ENCODE measurements at places on chromosomes 6 and 20. TPM values are rescaled to one million over a fixed set of nuclear protein-coding genes. Genes with fewer than 3 reads are reported as not detected.

DNA sequence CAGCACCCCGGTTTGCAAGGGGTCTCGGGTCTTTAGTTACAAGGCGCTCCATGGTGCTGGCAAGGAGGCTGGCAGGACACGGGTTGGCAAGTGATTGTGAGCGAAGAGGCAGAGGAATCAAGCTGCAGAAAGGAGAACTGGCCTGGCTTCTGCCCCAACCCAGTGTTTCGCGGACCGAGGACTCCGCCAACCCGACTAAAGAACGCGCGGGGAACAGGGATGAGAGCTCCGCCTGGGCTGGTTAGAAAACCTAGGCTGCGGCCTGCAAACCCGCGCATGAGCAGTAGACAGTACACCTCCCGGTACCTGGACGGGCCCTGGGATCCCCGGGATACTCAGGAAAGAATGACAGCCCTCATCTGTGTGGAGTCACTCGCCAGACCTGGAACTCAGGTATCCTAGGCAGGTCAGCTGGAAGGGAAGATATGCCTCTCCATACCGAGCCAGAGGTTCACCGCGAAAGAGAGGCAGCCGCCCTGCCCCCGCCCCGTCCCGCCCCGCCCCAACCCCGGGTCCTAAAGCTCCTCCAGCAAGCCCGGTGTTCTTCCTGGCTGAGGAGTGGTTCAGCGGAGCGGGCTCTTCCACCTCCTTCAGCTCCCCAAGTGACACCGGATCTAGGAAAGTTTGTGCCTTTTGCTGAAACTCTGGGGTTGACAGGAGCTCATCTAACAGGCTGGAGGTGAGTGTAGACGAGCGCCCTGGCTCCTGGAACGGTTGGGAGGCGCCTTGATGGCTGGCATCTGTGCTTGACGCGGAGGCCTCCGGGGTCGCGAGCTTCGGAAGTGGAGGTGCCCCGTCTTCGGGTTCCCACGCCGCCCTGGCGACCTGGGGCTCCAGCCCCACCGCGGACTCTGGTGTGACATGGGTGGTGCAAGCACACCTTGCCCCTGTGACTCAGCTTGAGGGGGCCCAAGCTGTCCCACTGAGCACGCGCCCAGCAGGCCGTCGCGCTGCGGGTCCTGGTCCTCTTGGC, 1847.3 kb upstream of the DEFB115 start:
- no peak for DNase-seq

DNA sequence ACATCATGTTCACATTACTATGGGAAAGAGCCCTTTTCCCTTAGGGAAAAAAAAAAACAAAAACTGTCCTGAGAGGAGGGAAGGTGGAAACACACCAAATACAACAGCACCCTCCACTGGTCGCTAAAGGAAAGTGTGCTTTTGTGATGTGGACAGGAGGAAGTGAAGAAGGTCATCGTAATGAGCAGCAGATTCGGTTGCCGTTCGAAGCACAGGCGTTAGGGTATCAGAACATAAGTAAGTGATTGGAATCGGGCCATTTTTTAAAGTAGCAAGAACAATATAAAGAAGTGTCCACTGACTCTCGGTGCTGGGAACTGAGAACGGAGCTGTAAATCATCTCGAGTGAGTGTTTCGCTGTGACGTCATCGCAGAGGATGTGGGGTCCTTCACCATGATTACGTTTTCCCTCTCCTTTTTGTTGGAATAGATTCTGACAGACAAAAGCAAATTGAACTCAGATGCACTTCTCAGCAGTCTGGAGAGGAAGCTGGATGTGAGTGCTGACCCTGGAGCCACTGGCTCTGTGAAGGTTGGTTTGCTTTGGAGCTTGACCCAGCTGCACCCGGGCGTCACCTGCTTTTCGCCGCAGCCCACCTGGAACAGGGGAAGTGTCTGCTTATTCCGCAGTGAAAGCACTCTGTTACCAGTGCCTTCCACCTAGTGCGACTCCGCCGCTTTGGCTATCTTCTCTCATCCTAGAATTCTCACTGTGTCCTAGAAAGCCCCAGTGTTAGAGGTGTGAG, 203.6 kb upstream of the GMDS start:
- peak; percentile 70 for DNase-seq

- peak; percentile 98 for DNase-seq
Observed at GRCh38 chr6:31058128-31058894, 48.0 kb downstream of the MUC22 start.

DNA sequence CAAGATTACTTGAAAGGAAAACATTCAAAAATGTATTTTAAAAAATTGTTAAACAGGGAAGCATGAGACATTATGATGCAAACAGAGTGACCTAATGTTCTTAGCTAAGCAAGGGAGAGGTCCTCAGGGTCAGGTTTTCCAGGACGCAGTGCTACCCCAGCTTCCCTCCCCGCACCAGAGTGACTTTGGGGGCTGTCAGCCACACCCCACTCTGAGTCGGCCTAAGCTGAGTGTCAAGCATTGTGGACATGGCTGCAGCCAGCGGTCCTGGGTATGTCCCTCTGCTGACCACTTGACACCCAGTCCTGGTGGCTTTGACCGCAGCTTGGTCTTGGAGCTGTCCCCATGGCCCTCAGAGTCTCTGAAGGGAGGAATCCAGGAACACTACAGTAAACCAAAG, 54.9 kb upstream of the CD93 start:
- DNase-seq: peak; percentile 62

- no peak for DNase-seq
Observed at GRCh38 chr6:161300823-161301222, 27.0 kb upstream of the AGPAT4 start.

GRCh38 chr20:15760001-15760621, 813.1 kb downstream of the KIF16B start:
- no peak for DNase-seq

GRCh38 chr6:131073577-131073976, 10.5 kb upstream of the EPB41L2 start:
- DNase-seq: no peak

GRCh38 chr20:46031014-46031569, 2.1 kb downstream of the SLC12A5 start:
- DNase-seq: no peak

GRCh38 chr6:161108916-161109315, 117.3 kb downstream of the MAP3K4 start:
- no peak for DNase-seq

GRCh38 chr6:72446430-72446829, 175.4 kb upstream of the KCNQ5 start:
- peak; percentile 16 for DNase-seq

GRCh38 chr20:56974499-56975250, 291.8 kb downstream of the BMP7 start:
- DNase-seq: peak; percentile 42

Gene CDH4
- total RNA-seq: 4.8 TPM

Gene LTV1
- 17.5 TPM for total RNA-seq

Gene EYA4
- total RNA-seq: 23.9 TPM

Gene RAB32
- 114 TPM for total RNA-seq

Gene C4B
- total RNA-seq: 43.9 TPM
